ENCODE measurements at places on chromosomes 1 and 21.

GRCh38 chr1:39857126-39857878 is 26.0 kb downstream of the TRIT1 start:
- no peak for DNase-seq

DNA sequence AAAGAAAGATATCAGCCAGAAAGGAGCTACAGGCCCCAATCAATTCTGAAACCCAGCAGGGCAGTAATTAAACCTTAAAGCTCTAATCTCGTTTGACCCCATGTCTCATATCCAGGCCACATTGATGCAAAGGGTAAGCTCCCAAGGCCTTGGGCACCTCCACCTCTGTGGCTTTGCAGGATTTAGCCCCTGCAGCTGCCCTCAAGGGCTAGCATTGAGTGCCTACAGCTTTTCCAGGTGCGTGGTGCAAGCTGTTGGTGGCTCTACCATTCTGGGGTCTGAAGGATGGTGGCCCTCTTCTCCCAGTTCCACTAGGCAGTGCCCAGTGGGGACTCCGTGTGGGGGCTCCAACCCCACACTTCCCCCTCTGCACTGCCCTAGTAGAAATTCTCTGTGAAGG is 429.9 kb downstream of the NPHP4 start:
- no peak for DNase-seq

DNA sequence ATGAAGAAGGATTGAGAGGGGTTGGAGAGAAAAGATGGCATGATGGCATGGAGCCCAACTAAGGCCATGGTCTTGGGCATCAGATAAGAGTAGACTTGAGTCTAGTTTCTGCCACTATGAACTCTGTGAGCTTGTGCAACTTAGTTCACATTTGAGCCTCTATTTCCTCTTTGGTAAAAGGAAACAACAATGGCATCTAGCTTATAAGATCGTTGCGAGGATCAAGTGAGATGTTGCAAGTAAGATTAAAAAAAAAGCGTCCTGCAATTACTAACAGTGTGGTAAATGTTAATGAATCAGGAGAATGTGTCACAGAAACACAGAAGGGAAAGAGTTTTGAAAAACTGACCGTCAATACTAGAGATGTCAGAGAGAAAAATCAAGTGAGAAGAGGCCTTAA is 202.9 kb upstream of the FGGY start:
- no peak for DNase-seq

GRCh38 chr1:72547412-72547811 is 265.1 kb upstream of the NEGR1 start:
- no peak for DNase-seq

GRCh38 chr1:174743654-174744561 is 255.8 kb upstream of the CACYBP start:
- no peak for DNase-seq

DNA sequence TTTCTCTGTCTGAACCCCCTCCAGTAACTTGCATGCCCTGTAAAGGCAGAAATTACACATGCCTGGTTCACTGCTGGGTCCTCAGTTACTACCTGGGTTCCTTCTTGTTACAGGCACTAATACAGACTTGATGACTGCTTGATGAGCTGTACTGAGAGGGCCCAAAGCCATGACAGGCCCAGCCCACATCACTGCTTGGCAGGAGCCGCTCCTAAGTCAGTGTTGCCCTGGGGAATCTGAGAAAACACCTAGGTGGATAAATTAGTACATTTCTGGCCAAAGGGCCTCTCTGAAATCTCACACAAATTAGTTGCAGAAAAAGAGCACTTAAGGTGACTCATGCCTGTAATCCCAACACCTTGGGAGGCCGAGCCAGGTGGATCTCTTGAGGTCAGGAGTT is 37.8 kb upstream of the IRF2BP2 start:
- no peak for DNase-seq

- no peak for DNase-seq
Observed at GRCh38 chr1:65164633-65165032, 16.6 kb downstream of the AK4 start.

DNA sequence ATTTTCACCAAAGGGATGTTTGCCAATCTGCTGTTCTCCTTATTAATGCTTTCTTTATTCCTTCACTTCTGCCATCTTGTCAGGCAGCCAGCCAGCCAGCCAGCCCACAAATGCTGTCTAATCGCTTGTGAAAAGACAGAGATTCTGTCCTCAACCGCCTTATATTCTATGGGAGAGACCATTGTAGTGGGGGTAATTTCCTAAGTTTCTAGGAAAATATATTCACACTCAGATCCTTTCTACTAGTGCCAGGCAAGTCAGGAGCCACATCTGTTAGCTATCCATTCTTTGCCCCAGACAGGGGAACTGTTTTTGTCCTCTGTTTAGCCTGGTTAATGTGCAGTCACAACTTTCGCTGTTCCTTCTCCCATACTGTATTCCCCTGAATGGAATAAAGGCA is 1023.1 kb downstream of the ADGRL2 start:
- no peak for DNase-seq

GRCh38 chr1:25654109-25654660 is 37.6 kb downstream of the MAN1C1 start:
- no peak for DNase-seq

DNA sequence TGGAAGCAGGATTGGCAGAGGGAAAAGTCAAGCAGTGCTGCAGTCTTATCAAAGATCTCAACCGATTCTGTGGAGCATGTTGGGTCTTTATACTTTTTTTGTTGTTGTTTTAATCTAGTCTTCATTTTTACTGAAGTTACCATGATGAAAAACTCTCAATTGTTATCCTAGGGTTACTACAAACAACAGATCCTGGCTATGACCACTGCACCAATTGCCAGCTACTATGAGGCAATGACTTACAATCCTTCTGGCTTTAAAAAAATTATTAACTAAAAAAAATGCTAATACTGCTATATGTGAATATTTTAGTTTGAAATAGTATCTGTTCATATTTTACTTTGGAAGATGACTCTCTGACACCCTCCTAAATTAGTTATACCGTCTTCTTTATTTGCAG is 145.9 kb downstream of the CNIH3 start:
- DNase-seq: no peak

GRCh38 chr21:42619841-42620240 is 33.6 kb upstream of the PDE9A start:
- DNase-seq: no peak

DNA sequence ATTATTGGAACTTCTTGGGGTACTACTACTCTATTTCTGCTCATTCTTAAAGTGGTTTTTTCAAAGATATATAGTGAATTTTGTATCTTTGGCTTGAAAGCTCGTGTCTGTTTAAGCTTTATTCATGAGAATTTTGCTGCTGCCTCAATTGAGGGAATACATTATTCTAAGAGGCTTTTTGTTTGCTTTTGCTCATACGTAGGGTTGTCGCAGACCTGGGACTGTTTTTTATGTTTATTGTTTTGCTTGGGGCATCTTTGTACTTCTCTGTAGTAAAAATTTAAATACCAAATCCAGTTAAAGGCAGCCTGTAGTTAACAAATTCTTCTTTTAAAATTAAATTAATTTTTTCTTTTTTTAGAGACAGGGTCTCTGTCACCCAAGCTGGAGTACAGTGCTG is 62.3 kb downstream of the ANGPTL1 start:
- no peak for DNase-seq

DNA sequence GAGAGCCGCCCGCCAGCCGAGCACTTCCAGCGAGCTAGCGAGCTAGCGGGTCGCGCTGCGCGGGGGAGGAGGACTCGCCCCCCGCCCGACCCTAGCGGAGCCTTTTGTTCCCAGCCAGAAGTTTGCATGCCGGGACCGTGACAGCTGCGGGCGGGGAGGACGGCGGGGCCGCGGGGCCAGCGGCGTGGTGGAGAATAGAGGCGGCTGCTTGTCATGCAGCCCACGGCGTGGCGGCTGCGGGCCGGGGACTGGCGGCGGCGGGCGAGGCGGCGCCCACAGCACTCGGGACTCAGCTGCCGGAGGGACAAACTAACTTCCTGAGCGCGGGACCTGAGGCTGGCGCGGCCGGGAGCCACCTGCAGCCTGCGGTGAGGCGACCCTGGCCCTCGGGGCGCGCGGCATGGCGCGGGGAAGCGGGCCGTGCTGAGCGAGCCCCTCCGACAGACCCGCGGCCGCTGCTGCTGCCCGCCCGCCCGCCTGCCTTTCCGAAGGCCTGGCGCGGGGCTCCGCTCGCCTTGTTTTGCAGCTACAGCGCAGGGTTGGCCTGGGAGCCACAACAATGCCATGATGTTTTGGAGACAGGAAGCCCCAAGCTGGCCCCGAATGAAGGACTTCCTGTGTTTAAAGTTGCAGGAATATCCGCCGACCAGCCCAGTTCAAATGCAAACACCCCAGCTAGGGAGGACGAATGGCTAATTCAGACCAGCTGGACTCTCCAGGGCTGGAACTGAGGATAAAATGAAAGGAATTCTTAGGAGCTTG is 82.2 kb upstream of the BMP8A start:
- no peak for DNase-seq

DNA sequence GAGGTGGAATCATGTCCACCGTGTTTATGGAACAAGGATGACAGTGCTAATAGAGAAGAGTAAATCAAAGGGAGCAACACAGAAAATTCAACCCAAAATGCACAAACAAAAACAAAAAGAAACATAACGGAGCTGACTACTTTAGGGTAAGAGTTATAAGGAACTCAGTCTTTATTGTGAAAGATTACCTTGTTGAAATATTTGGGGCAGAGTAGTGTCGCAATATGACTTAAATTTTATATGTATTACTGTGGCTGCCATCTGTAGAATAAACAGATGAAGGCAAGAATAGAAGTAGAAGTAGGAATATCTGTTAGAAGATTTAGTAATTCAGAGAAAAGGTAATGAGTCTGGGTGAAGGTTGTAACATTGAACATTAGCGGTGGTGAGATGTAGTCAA is 913.9 kb downstream of the BRINP3 start:
- DNase-seq: no peak

DNA sequence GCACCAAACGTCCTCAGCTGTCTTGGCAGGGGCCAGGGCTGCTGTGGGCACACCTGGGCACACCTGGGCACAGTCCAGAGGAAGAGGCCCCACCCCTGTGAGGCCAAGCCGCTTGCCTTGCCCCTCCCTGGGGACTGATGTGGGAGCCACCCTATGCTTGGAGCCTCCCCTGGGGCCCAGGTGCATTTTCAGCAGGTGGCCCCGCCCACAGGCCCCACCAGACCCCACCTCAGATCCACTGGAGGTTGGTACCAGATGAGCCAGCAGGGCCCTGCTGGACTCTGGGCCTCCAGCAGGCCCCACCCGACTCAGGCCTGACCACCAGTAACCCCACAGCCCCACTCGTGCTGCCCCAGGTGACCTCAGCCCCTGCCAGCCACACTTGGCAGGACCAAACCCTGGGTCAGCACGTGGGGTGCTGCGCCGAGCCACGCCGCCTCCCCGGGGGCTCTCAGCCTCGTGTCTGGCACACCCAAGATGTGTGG is 8.8 kb downstream of the SLC19A1 start:
- DNase-seq: no peak

DNA sequence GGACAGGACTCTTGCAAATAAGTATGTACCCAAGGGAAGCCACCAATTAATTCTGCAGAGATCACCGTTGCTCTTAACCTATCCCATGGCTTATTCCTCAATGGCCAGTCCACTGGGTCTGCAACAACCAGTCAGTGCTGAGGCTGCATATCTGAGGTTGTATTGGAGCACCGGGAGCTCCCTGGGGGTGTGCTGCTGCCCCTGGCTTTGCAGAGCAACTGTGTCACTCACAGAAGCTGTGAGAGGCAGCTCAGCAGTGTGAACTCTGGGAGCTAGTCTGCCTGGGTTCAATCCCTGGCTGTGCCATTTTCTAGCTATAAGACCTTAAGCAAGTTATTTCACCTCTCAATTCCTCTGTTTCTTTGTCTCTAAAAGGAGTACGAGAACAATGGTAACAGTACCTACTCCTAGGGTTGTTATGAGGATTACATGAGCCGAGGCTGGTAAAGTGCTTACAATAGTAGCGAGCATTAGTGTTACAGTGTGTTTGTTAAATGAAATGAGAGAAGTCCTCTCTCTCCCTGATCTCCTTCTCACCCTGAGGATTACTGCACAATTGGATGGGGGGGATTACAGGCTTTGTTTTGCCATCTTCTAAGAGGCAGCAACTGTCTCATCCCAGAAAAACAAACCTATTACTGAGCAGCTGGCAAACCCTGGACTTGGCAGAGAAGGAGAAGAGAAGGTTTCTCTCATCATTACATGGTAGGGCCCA is 3.6 kb downstream of the RXRG start:
- DNase-seq: no peak

GRCh38 chr1:236156512-236157208 is 14.3 kb downstream of the GPR137B start:
- no peak for DNase-seq
